ENCODE measurements at places on chromosomes 5 and 9.

DNA sequence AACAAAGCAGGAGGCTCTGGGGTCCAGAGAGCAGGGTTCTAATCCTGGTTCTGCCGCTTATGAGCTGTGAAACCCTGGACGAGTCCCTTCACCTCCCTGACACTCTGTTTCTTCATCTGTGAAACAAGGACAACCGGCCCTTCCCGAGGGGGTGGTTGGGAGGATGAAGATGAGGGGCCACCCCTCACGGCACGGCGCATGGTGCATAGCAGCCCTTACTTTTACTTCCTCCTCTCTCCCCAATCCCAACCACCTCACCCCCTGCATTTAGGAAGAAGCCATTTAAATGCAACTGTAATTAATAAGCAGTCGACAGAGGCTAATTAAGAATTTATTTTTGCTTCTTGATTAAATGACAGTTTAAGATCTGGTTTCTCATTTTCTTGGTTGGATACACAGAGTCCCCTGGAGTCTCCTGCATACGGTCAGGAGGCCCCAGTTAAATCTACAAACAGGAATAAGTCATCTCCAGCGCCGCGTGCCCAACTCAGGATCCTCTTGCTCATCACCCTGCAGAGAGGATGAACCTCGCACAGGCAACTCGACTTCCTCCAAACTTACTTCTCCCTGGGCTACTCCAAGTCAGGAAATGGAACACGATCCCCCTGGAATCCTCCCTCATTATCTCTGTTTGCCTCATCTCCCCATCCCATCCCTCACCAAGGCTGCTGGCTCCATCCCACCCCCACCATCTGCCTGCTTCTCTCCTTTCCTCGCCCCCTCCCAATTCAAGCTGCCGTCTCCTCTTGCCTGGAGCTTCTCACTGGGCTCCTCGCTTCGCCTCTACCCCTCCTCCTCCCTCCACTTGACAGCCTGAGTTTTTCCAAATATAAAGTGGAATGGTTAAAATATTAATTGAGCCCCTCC, 95.9 kb downstream of the HRH2 start:
- no peaks in the 10 kb centered on the region for H3K27me3 ChIP-seq
- H3K4me3 ChIP-seq = no peak overlapping the region
- H3K4me1 ChIP-seq = no peaks in the 10 kb centered on the region
- H3K36me3 ChIP-seq = no peaks in the 10 kb centered on the region
- H3K27ac ChIP-seq = no peak overlapping the region

- peak overlapping the region; percentile 49 for H3K4me3 ChIP-seq
- H3K27ac ChIP-seq = no peak overlapping the region
- H3K4me1 ChIP-seq = peaks cover 15% of the 10 kb centered on the region
- peak; percentile 85 for DNase-seq
- no peaks in the 10 kb centered on the region for H3K27me3 ChIP-seq
These were observed 1.4 kb upstream of the GABRB2 start for GRCh38 chr5:161547738-161548486.

DNA sequence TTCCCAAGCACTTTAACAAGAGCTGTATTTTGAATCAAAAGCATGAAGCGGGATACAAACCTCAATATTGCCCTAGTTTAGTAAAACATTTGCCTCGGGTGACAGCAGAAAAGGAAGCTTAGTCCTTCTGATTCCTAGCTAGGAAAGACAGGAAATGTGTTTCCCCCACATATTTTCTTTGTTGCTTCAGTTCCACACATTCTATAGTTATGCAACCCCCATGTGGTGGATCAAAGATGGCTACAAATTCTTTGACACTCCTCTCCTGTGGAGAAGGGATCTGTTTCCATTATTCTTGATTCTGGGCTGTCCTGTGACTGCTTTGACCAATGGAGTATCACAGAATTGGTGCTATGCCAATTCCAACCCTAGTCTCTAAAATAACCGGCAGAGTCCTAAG, 89.1 kb upstream of the SLC30A5 start:
- no peaks in the 10 kb centered on the region for H3K27me3 ChIP-seq
- H3K27ac ChIP-seq = no peak overlapping the region
- DNase-seq = no peak
- no peaks in the 10 kb centered on the region for H3K36me3 ChIP-seq
- H3K4me1 ChIP-seq = no peaks in the 10 kb centered on the region
- no peak overlapping the region for H3K4me3 ChIP-seq

- H3K4me3 ChIP-seq = no peak overlapping the region
- no peaks in the 10 kb centered on the region for H3K36me3 ChIP-seq
- no peaks in the 10 kb centered on the region for H3K27me3 ChIP-seq
- H3K27ac ChIP-seq = no peak overlapping the region
These were observed 41.7 kb upstream of the CLINT1 start for GRCh38 chr5:157900644-157901043.

DNA sequence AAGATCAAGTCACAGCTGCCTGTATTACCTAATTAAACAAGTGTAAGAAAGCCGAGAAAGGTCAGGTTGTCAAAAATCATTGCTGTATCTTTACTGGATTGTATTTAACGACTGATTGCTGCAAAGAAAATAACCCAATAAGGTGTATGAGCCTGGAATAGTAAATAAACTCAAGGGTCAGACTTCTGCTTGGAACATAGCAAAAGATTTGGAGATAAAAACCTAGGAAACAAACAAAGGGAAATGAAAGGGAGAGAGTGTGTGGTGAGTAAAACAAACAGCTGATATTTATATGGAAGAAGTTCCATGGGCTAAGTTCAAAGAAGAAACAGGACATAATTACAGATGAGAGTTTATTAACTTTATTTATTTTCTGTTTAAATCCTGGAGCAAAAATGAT, 354.0 kb downstream of the TLR4 start:
- H3K4me3 ChIP-seq = no peak overlapping the region
- H3K27me3 ChIP-seq = no peaks in the 10 kb centered on the region
- H3K36me3 ChIP-seq = no peaks in the 10 kb centered on the region
- no peak overlapping the region for H3K27ac ChIP-seq

DNA sequence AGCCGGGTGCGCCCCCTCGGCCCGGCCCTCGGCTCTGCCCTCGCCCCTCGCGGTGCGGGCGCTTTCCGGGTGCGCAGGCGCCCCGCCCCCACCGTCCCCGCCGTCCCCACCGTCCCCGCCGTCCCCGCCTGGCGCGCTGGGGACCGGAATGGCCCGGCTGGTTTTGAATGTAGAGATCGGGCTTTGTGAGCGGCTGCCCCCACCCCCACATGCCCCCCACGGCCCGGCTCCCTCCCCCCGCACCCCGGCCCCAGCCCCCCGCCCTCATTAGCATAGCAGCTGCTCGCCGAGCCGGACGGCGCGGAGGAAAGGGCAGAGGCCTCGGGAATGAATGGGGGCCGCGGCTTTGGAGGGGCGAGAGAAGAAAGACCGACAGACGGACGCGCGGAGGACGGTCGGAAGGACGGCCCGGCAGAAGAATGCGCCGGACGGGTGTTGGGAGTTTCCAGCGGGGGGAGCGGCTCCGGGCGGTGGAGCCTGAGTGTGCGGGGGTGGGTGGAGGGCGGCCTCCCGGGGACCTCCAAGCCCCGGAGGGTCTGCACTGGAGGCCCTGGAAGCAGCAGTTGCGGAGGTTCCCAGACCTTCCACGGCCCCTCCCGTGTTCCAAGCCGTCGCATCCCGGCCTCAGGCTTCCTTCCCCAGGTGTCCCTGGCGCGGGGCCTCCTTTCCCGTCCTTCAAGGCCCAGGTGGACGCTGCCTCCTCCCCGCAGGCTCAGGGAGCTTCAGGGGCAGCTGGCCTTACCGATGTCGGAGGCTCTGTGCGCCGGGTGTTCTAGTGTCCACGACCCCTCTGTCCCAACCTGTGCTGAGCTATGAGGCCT, 6.0 kb downstream of the NRARP start:
- H3K4me3 ChIP-seq = peak overlapping the region; percentile 52
- H3K36me3 ChIP-seq = no peaks in the 10 kb centered on the region
- H3K4me1 ChIP-seq = peaks cover 52% of the 10 kb centered on the region
- H3K27ac ChIP-seq = peak overlapping the region; percentile 82

- H3K36me3 ChIP-seq = no peaks in the 10 kb centered on the region
- no peak overlapping the region for H3K27ac ChIP-seq
- H3K4me1 ChIP-seq = no peaks in the 10 kb centered on the region
- H3K4me3 ChIP-seq = no peak overlapping the region
- H3K27me3 ChIP-seq = no peaks in the 10 kb centered on the region
- DNase-seq = no peak
These were observed 205.5 kb upstream of the TARS1 start for GRCh38 chr5:33235304-33235703.

GRCh38 chr5:126544087-126544740, 50.8 kb downstream of the ALDH7A1 start:
- no peaks in the 10 kb centered on the region for H3K27me3 ChIP-seq
- H3K4me1 ChIP-seq = no peaks in the 10 kb centered on the region
- H3K4me3 ChIP-seq = no peak overlapping the region
- no peak for DNase-seq
- H3K36me3 ChIP-seq = peaks cover 36% of the 10 kb centered on the region
- no peak overlapping the region for H3K27ac ChIP-seq

DNA sequence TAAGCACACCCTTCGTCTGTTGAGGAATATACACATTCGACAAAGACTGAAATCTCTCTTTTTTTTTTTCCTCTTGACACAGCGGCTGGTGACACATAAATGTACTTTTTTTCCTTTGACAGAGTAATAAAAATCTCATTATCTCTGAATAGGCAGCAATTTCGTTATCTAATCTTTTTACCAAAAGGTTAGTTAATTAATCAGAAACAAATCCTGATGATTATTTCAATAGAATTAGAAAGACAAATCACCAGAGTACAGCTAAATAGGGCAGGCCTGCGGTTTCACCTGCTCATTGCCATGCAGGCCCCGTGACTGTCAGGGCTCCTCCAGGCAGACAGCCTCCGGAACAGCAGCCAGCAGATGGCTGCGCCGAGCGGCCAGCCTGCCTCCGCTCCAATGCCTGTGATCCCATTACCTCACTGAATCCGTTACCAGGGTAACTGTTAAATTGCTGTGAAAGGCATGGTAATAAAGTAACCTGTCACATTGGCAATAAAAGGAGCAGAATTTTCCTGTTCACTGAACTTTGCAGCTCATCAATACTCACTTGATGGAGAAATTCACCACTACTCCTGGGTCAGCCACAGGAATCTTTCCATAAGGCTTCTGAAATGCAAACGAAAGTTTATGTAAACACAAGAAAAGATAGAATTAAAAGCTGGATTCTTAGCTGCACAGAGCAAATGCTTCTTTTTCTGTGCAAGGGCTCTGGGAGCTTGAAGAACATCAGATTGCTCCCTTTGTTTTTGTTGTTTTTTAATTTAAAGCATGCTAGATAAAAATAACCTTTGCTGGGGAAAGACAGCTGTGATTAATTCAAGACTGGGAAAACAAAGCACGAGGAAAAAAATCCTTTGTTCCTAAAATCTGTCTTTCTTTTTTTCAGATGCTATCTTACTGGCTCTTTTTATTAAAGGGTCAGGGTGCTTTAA, 666.4 kb upstream of the ZNF608 start:
- no peaks in the 10 kb centered on the region for H3K27me3 ChIP-seq
- no peaks in the 10 kb centered on the region for H3K36me3 ChIP-seq
- peak overlapping the region; percentile 67 for H3K27ac ChIP-seq
- H3K4me1 ChIP-seq = peaks cover 30% of the 10 kb centered on the region

- H3K4me3 ChIP-seq = peak overlapping the region; percentile 37
- DNase-seq = no peak
- H3K36me3 ChIP-seq = no peaks in the 10 kb centered on the region
- H3K27me3 ChIP-seq = no peaks in the 10 kb centered on the region
- H3K4me1 ChIP-seq = peaks cover 21% of the 10 kb centered on the region
These were observed 60.5 kb downstream of the ZFAND5 start for GRCh38 chr9:72304538-72304937.

DNA sequence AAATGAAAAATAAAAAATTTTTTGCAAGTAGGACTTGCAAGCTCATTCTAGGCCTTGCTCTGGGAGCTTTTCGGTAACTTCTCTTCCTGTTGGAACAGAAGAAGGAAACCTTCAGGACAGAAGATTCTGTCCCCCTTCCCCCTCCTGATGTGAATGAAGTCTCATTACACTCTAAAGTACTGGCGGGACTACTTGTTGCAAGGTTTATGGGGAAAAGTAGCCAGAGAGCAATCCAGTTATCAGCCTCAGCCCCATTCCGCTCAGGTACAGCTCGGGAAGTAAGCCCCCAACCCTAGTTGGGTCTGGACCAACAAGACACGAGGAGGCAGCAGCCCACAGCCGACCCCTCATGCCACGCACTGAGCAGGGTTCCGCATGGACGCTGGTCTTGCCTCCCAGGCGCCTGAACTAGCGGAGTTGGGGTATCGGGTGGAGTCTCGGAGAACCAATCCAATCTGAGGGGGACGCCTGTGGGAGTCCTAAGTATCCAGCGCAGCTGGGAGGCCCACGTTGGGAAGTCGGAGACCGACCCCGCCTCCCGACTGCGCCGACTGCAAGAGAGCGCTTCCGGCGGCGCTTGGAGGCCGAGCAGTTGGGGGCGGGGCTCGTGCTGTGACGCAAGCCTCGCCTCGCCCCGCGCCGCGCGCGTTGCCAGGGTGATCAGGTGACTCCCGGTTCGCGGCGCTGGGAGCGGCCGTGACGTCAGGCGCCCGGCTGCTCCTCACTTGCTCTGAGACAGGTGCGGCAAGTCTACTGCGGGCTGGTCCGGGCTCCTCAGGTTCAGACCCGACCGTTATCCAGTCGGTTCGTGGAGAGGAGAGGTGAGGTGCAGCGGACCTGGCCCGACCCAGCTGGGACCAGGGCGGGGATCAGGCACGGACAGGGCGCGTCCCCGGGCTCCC, at the start of gene CYSTM1:
CYSTM1 (plus strand) TSS at position 724 of the 902 bp plus-strand sequence. CDS start 19,278 bp downstream, outside the sequence.
- peak; percentile 100 for DNase-seq
- H3K4me3 ChIP-seq = peak within 1 kb of the TSS; percentile 89
- H3K27ac ChIP-seq = peak within 1 kb of the TSS; percentile 98
- no peaks in the 10 kb centered on the region for H3K36me3 ChIP-seq

DNA sequence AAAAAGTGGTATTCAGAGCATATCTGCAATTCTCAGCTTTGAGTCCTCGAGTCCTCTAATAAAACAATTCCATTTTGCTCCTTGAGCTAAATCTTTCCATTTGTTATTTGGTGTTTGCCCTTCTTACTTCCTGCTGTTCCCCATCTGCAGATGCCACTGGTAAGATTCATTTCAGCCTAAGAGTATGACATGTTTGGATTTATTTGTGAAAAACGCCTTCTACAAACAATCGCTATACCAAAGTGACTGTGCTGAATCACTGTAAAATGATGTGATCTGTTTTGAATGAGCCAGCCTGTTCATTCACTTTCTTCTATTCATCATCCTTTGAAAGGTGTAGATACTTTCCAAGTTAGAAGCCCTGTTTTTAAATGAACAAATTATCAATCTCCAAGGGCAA, 27.7 kb downstream of the KCTD16 start:
- no peak for DNase-seq
- H3K27ac ChIP-seq = no peak overlapping the region
- H3K36me3 ChIP-seq = no peaks in the 10 kb centered on the region
- H3K27me3 ChIP-seq = no peaks in the 10 kb centered on the region

- no peak overlapping the region for H3K27ac ChIP-seq
- H3K27me3 ChIP-seq = no peaks in the 10 kb centered on the region
- DNase-seq = no peak
- H3K4me1 ChIP-seq = no peaks in the 10 kb centered on the region
- H3K4me3 ChIP-seq = no peak overlapping the region
- H3K36me3 ChIP-seq = no peaks in the 10 kb centered on the region
These were observed 553.8 kb upstream of the C9orf72 start for GRCh38 chr9:28127101-28127500.

- H3K27ac ChIP-seq = no peak overlapping the region
- no peak overlapping the region for H3K4me3 ChIP-seq
- H3K27me3 ChIP-seq = no peaks in the 10 kb centered on the region
- DNase-seq = no peak
- peaks cover 7% of the 10 kb centered on the region for H3K4me1 ChIP-seq
- peaks cover 4% of the 10 kb centered on the region for H3K36me3 ChIP-seq
These were observed 19.6 kb downstream of the ITGA2 start for GRCh38 chr5:53008751-53009150.

All from upper lobe of left lung (tissue), 6 donors.